ENCODE measurements at places on chromosomes 6 and 20. TPM values are rescaled to one million over a fixed set of nuclear protein-coding genes. Genes with fewer than 3 reads are reported as not detected.

Gene TPMT
- total RNA-seq, result 6.3 TPM

Gene CCM2L
- 0.56 TPM for total RNA-seq

Gene OPN5
- not detected for total RNA-seq

Gene ABCF1
- total RNA-seq, result 51.1 TPM

Gene NOX3
- not detected for total RNA-seq

Gene KIAA1755
- total RNA-seq, result 0.21 TPM

Gene RAET1E
- total RNA-seq, result 2.0 TPM

Gene PABPC1L
- total RNA-seq, result 15.7 TPM

Gene LTB
- 0.25 TPM for total RNA-seq

Gene SUMO4
- total RNA-seq, result not detected

Gene BMP5
- total RNA-seq, result not detected

Gene MSH5
- total RNA-seq, result 13.0 TPM

Gene RPL7L1
- 68.4 TPM for total RNA-seq

Gene PTK7
- total RNA-seq, result 4.4 TPM

Gene BPI
- not detected for total RNA-seq

Gene MTRF1L
- 14.5 TPM for total RNA-seq

Gene RFX6
- total RNA-seq, result not detected

Gene ADAM33
- total RNA-seq, result 0.06 TPM

Gene DEFB132
- not detected for total RNA-seq

Gene FAM217A
- total RNA-seq, result not detected

Gene SMIM29
- 28.9 TPM for total RNA-seq

Gene SEL1L2
- total RNA-seq, result not detected

Gene LINC00237
- total RNA-seq, result not detected

Gene PI3
- total RNA-seq, result 2.8 TPM

Gene SMLR1
- total RNA-seq, result not detected

Gene TULP1
- not detected for total RNA-seq

Gene EIF2S2
- 96.0 TPM for total RNA-seq

Gene FKBP1C
- total RNA-seq, result 2.0 TPM

Gene PDRG1
- total RNA-seq, result 33.0 TPM

Gene THEMIS
- not detected for total RNA-seq

Gene ADGB
- not detected for total RNA-seq

Gene NNAT
- total RNA-seq, result not detected

Gene PBOV1
- not detected for total RNA-seq

Gene TFAP2D
- not detected for total RNA-seq

Gene SIGLEC1
- total RNA-seq, result not detected

Gene ZC2HC1B
- not detected for total RNA-seq

Gene VWA7
- 1.7 TPM for total RNA-seq

Gene AIF1
- not detected for total RNA-seq

Gene C6orf132
- 1.3 TPM for total RNA-seq

Gene ZSWIM1
- total RNA-seq, result 6.6 TPM

Gene NKAIN2
- total RNA-seq, result not detected

Gene JAG1
- 54.7 TPM for total RNA-seq

Gene C6orf141
- 20.9 TPM for total RNA-seq
